ENCODE measurements at places on chromosomes 16 and 17.

DNA sequence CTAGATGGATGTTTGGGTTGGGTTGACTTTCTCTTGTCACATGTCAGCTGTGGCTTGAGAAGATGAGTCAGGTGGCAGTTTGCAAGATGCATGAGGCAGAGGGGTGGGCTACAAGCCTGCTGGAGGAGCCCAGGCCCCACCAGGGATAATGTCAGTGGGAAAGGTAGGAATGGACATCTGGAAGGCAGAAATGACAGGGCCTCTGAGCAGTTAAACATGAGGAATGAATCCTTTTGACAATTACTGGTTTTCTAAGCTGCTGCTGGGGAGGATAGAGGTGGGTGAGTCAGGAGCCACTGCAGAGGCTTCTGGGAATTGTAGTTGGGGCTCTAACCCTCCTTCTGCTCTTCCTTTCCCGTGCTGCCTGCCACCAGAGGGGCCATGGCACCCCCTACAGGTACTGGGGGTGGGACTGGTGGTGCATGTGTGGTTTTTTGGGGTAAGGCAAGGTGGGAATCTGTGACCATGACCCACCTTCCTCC, 15.7 kb downstream of the SLC52A1 start:
- DNase-seq, result peak; percentile 65

- peak; percentile 68 for DNase-seq
Observed at GRCh38 chr17:31388770-31389656, 2.5 kb upstream of the RAB11FIP4 start.

DNA sequence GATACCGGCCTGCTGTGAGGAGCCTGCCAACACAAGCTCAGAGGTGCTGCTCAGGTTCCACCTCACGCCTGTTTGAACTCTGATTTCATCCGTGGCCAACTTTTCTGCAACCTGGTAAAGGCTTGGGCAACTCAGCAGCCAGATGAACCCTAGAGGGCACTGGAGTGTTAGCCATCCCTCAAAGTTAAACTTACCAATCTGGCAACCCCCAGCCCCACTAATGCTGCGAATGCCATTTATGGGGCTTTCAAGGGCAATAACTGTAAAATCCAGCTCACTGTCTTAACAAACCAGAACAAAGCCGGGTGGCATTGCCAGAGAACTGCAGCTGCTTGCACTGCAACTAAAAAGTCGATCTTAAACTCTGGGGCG, 105.5 kb downstream of the AXIN2 start:
- no peak for DNase-seq

- no peak for DNase-seq
Observed at GRCh38 chr17:9080983-9081382, 59.7 kb downstream of the NTN1 start.

GRCh38 chr17:55865072-55865762, 114.4 kb downstream of the PCTP start:
- DNase-seq, result no peak

DNA sequence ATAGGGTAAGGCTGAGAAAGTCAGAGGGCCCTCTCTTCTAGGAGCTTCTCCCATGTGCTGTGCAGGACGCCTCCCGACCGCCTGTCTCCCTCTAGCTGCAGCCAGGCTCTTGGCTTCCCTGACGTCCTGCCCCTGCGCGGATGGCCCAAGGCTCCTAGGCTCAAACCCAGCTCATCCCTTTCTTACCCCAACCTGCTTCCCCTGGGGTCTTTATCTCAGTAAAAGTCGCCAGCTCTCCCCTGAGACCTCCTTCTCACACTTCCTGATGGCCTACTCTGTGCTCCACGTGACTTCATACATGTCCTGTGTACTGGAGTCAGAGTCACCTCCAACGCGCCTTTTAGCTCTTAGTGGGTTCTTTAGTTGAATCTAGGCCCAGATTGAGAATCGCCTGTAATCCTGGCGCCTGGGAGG, 1.1 kb upstream of the ZNF747 start:
- DNase-seq, result peak; percentile 77

DNA sequence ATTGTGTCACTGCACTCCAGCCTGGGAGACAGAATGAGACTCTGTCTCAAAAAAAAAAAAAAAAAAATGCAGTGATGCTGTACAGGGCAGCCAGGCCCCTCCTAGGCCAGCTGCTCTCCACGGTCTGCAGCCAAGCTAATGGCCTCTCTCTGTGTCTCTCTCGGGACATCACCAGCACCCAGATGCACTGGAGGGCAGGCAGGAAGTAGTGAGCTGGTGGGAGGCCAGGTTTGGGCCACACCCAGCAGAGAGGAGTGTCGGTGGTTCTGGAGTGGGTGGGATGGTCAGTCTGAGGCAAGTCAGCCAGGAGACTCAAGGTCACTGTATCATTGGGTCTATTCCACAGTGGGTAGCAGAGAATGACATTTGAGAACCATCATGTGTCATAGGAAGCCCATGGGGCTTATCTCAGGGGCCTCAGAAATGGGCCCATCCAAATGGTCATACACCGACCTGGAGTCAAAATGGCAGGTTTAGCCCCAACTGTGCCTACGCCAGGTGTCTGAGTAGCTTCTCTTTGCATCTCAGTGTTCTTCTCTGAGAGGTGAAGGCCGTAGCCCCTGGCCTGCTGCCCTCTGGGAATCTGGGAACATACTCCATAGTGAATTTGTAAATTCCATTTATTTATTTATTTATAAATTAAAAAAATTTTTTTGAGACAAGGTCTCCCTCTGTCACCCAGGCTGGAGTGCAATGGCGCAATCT, 22.7 kb downstream of the WNT9B start:
- DNase-seq, result no peak

DNA sequence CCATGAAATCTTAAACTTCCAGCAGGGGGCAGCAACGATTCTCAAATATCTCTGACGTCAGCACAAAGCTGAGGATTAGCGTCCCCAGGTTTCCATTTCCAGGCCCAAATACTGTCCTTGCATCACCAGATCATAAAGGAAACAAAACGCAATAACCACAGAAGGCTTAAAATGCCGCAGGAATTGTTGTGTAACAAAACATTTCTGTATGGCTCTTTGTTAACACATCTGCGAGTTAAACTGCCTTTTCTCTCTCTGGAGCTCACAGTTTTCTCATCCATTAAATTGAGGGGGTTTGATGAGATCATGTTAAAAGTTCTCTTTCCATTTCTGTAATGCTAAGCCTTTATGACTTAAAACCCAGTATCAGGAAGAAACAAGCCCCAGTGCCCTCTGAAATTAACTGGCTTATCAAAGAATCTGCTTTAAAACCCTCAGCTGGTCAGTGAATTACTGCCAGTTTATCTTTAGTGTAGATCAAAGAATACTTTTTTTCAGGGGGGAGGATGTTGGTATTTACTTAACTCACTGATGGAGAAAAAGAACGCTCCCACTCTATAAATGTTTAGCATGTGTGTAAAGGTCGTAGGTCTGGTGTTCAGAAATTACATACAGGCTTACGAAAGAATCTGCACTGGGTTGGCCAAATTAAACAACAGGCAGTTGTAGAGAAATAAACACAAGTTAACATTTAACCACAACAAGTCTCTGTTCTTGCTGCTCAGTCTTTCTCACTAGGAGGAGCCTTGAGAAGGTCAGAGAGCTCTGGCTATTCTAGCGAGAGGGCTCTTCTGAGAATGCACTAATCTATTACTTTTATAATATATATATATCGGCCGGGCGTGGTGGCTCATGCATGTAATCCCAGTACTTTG, 10.6 kb upstream of the TERF2 start:
- peak; percentile 83 for DNase-seq

GRCh38 chr16:73056921-73057290, 9.0 kb upstream of the ZFHX3 start:
- DNase-seq, result no peak

GRCh38 chr17:43673516-43674323, 12.0 kb upstream of the MEOX1 start:
- DNase-seq, result peak; percentile 90

DNA sequence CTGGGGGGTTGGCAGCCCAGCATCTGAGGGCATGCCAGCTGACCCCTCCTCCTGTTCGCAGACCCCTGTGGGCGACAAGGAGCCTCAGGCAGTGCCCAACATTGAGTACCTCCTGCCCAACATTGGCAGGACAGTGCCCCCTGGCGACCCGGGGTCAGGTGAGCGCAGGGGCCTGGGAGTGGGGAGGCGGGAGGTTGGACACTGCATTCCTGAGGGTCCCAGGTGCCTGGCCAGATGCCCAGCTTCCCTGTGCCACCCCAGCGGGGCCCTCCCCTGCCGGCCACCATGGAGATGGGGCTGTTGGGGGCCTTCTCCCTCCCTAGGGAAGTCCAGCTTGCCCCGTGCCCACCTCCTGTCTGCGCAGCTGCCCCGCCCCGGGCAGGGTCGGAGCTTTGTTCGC, 70.1 kb downstream of the ARHGAP23 start:
- DNase-seq, result no peak

DNA sequence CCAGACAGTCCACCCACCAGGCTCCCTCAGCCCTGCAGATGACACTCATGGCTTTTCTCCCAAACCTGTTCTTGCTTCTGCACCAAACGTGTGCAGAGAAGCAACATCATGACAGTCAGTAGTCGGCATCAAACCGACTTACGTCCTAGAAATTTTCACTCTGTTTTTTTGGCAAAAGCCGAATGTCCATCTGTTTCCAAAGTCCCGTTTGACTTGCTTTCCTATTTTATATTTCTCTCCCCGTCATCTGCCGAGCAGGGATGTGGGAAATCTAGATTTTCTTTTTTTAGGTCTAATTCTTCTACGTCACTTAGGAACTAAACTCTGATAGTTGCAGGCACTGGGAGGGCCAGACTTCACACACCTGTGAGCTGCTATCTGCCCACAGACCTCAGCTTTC, 104.9 kb downstream of the RMI2 start:
- no peak for DNase-seq

- DNase-seq, result no peak
Observed at GRCh38 chr16:29315046-29315445, 91.5 kb downstream of the NPIPB11 start.

GRCh38 chr17:28773736-28774135, 29.9 kb downstream of the TRAF4 start:
- no peak for DNase-seq

DNA sequence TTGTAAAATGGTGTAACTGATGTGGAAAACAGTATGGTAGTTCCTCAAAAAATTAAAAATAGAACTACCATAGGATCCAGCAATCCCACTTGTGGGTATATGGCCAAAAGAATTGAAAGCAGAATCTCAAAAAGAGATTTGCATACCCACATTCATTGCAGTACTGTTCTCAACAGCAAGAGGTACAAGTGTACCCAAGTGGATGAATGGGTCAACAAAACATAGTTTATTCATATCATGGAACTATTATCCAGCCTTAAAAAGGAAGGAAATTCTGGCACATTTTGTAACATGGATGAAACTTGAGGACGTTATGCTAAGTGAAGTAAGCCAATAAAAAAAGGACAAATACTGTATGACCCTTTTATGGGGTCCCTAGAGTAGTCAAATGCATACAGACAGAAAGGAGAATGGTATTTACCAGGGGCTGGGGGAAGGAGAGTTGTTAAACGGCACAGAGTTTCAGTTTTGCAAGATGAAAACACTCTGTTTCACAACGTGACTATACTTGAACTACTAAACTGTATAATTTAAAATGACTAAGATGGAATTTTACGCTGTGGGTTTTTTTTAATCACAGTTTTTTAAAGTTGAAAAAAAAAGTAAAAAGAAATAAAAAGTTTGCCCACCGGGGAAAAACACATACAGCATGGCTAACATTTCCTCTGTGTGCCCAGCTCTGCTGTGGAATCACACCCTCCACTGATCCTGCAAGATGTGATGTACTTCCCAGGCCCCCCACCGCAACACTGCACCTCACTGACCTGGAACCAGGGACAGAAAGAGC, 6.1 kb downstream of the TVP23A start:
- no peak for DNase-seq

- DNase-seq, result peak; percentile 58
Observed at GRCh38 chr17:17792551-17793377, 44.0 kb downstream of the SREBF1 start.

- peak; percentile 27 for DNase-seq
Observed at GRCh38 chr17:37743612-37743874, 1.3 kb downstream of the HNF1B start.

DNA sequence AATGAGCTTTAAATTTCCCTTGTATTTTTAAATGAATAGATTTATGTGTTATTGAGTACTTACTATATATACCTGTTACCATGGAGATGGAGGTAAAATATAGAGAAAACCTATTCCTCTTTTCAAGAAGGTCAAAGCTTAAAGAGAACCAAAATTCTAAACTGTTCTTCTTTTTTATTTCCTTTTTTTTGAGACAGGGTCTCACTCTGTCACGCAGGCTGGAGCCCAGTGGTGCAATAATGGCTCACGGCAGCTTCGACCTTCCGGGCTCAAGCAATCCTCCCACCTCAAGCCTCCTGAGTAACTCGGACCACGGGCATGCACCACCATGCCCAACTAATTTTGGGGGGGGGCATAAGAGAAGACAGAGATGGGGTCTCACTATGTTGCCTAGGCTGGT, 25.0 kb upstream of the TMEM97 start:
- no peak for DNase-seq

- peak; percentile 57 for DNase-seq
Observed at GRCh38 chr17:40309031-40309948, at the start of gene RARA. Gene RARA (plus strand): TSS chr17:40309180. CDS start chr17:40331219, 22,039 bp downstream.

- no peak for DNase-seq
Observed at GRCh38 chr16:4994719-4995434, 36.7 kb downstream of the SEC14L5 start.

DNA sequence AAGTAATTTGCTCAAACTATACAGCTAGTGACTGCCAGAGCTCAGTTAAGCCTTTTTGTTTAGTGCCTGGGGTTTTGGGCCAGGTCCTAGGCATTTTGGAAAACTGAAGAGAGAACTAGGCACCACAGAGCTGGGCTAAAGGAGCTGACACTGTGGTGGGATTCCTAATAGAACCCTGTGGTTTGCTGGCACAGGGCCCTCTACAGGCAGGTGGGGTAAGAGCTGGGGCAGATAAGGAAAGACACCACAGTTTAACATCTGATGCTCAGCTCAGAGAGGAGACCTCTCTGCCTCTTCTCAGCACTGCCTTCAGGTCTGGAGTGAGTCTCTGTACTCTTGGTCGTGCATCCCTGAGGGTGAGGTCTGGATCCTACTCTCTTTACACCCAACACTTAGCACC, 121.2 kb downstream of the SNX11 start:
- no peak for DNase-seq

DNA sequence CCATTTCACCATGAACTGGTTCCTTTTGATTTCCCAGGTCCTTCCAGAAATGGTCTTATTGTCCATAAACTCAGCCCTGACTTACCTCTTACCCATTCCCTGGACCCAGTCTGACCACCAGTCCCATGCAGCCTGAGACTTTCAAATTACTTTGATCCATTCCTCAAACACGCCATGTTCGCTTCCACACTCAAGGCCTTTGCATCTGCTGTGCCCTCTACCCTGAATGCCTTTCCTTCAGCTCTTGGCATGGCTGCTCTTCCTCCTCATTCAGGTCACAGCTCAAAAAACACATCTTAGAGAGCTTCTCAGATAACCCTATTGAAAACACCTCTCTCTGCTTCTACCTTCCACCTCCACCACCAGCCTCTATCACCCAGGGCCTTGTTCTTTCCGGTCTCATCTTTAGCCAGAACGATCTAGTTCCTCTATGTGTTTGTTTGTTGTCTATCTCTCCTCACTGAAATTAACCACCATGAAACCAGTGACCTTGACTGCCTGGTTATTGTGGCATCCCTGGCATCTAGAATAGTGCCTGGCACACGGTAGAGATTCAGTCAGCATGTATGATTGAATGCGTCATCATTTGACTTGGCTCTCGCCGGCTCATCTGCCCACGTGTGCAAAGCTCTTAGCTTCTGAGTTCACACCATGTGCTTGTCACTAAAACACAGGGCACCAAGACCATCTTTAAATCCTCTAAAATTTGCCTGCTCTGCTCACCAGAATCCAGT, 12.8 kb downstream of the CRYM start:
- no peak for DNase-seq

GRCh38 chr16:1150511-1150982, 2.4 kb upstream of the CACNA1H start:
- DNase-seq, result peak; percentile 39
